ENCODE measurements at places on chromosomes 12 and 14.
A peak's percentile ranks its signal among the peaks of the same experiment; 100 is the strongest.

GRCh38 chr12:118150625-118151024 lies 14.7 kb downstream of the PEBP1 start:
- DNase-seq: no peak

- no peak for DNase-seq
These were observed 298.6 kb downstream of the PDZRN4 start for GRCh38 chr12:41486718-41487117.

- no peak for DNase-seq
These were observed 5.8 kb downstream of the ARHGEF40 start for GRCh38 chr14:21075719-21076437.

GRCh38 chr12:58140395-58140794 lies 199.0 kb downstream of the ATP23 start:
- no peak for DNase-seq

GRCh38 chr12:6850796-6851152 lies 312 bp downstream of the CDCA3 start:
- DNase-seq: no peak

DNA sequence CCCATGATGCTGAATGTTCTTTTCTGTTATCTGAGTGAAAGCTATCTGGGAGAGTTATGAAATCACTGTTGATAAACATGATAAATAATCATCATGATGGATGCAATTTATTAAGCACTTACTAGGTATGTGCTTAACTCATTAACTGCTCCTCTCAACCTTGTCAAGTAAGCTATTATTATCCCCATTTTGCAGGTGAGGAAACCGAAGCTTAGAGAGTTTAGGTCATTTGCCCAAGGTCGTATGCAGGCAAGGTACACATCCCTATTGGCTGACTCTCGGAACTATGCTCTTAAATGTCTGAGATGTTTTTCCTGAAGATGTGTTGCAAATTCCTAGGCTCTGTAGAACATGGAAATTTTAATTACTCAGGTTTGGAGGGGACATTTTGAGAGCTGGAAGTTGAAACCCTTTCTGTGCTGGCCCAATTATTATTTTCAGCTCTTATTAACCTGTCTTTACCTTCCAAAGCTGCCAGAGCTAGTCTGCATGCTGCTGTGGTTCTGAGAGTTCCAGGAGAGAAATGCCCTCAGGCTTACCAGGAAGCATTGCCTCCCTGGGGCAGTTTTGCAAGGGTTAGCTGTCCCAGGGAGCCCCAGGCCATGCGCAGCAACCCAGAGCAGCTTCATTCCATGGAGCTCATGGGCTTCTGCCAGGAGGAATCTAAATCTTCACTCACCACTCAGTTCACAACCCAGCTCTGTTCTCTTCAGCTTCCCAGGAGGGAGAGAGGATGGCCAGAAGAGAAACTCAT lies 55.6 kb upstream of the OAS1 start:
- DNase-seq: no peak

- no peak for DNase-seq
These were observed 245.9 kb downstream of the NPAS3 start for GRCh38 chr14:33184587-33184986.

DNA sequence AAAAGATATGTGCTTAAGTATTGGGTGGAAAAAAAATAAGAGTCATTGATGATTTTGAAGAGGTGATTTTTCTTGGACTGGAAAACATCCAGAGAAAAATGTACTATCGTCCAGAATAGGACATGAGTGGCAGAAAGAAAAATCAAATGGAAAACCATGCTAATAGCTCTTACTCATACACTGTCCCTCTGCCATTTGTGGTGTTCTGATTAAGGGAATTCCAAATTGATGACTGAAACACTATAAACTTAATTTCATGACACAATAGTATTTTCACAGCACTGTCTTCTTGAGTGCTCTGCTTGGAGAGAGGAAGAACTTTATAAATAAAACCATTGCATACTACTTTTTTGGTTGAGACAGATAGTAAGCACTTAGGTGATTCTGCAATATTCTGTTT lies 72.4 kb downstream of the USP15 start:
- DNase-seq: no peak

DNA sequence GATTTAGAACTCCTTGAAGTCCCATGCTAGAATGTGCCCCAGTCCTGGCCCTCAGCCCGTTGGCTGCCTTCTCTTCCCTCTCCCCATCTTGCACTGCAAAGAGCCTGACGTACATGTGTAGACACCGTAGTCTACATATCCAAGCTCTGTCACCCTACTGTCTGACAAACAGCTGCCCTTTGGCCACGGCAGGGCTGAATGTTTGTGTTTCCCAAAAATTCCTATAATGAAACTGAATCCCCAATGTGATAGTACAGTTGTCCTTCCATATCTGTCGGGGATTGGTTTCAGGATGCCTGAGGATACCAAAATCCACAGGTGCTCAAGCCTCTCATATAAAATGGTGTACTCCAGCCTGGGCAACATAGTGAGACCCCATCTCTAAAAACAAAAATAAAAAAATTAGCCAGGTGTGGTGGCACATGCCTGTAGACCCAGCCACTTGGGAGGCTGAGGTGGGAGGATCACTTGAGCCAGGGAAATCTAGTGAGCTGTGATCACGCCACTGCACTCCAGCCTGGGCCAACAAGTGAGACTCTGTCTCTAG lies 12.3 kb upstream of the TFCP2 start:
- DNase-seq: no peak

DNA sequence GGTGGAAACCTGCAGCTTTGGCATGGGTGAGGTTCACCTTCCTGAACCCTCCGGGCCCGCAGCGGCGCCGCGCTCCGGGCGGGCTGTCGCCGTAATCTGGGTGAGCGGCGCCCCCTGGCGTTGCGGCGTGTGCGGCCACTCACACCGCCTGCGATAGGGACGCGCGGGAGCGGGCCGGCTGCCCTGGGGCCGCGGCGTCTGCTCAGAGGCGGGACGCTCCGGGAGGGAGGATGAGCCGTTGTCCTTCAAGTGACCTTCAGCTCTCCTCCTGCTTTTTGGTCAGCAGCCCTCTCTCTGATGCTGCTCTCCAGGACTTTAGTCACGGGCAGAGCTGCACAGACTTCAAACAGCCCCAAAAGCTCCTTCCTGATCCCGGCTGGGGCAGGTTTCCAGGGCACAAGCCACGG lies 211.7 kb upstream of the FKBP4 start:
- DNase-seq: peak; percentile 28
